ENCODE measurements at places on chromosomes 3 and 15. TPM values are rescaled to one million over a fixed set of nuclear protein-coding genes. Genes with fewer than 3 reads are reported as not detected.

- no peak for DNase-seq
Observed at GRCh38 chr3:72579581-72580245, 268.5 kb downstream of the SHQ1 start.

DNA sequence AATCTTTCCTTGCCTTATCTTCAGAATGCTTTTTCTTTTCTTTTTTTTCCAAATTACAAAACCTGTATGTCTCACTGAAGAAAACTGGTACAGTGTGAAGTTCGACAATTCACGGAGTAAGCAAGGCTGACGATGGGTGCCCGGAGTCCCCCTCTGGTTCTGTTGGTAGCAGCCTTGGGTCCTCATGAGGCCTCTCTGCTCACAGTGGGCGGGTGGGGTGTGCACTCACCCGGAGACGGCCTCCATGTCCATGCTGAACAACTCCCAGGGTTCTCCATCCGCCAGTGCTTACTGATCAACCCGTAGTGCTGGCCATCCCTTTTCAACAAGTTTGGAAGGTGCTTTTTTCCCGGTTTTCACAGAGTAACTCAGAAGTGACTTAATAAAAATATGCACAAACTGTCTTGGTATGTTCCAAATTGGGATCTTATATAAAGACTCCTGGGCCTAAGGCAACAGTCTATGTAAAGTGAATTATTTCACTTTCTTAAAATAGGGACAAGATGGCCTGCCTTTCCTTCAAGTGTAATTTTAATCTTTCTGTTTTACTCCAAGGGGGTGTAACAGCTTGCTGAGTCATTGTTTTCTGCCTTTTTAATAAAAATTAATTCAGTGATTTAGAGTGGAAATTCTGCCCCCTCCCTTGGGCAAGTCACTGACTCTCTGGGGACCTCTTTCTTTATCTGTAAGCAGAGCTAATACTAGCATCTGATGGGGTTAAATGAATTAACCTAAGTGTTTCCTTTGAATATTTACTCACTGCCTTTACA, 23.7 kb downstream of the LRRK1 start:
- no peak for DNase-seq

DNA sequence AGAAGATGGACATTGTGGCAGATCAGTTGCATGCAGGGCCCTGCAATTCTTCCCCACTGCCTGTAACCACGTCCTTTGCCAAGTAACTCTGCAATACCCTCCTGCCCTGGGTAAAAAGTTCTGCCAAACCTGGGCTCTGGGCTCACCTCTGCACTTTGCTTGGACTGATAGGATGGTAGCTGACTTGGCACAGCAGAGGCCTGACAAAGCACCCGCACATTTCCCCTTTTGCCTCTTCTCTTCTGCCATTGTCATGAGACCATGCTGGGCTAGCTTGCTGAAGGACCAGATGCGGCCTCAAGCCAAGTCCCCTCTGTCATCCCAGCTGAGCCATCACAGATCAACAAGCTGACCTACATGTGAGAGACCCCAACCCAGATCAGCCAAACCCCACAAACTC, 122.4 kb downstream of the SMAD6 start:
- DNase-seq, result no peak

GRCh38 chr3:50303013-50303815, at the start of gene HYAL1:
Gene HYAL1, minus strand, starts transcription at chr3:50303574. Its CDS starts 618 bp downstream, at chr3:50302956.
- no peak for DNase-seq

DNA sequence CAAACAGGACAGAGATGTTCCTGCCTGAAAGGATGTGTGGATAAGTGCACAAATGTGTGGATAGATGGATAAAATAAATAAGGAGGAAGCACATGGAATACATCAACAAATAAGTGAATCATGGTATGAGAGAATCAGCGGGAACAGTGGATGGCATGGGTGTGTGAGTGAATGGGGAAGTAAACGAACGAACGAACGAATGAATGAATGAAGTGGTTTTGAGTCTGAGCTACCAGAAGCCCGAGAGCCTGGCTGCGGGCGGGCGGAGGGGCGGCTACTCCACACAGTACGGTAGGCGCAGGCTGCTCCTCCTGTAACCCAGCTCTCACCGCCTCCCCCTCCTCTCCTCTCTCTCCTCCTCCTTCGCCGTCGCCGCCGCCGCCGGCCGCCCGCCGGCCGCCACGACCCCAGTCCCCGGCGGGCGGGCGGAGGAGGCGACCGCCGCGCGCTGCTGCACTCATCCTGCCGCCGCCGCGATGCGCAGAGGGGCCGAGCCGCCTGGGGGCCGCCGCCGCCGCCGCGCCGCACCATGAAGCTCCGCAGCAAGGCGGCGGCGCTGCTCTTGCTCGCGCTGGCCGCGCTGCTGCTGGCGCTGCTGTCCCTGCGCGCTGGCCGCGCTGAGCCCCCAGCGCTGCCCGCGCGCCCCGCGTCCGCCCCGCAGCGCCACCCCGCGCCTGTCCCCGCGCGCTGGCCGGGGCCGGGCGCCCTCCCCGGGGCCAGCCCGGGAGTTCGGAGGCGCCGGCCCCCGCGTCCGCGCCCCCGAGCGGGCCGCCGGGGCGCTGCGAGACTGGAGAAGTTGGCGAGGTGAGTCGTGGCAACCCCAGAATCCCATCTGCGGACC, at the start of gene GXYLT2:
Gene GXYLT2, plus strand, starts transcription at position 342 of the 841 bp plus-strand sequence. Its CDS starts 188 bp downstream, at position 530.
- no peak for DNase-seq

GRCh38 chr3:105904678-105905284, 36.0 kb upstream of the CBLB start:
- DNase-seq, result no peak

DNA sequence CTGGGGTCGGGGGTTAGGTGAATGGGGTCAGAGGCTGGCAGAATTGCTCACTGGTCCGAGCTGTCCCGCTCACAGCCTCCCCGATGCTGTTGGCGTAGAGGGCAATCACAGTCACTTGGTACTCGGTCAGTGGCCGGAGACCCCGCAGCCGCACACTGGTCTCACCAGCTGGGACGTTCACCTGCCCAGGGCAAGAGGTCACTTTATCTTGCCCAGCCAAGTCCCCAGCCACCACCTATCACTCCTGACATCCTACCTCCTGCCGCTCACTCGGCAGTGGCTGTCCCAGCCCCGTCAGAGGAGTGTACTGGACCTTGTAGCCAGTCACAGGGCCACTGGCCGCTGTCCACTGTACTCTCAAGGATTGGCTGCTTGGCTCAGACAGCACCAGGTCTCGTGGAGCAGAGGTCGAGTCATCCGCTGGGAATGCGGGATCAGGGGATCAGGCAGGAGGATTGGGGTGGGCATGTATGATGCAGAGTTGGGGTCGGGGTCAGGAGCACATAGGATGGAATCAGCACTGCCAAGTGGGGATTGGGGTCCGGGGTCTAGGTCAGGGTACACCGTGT, 2.5 kb downstream of the COL7A1 start:
- DNase-seq, result no peak

DNA sequence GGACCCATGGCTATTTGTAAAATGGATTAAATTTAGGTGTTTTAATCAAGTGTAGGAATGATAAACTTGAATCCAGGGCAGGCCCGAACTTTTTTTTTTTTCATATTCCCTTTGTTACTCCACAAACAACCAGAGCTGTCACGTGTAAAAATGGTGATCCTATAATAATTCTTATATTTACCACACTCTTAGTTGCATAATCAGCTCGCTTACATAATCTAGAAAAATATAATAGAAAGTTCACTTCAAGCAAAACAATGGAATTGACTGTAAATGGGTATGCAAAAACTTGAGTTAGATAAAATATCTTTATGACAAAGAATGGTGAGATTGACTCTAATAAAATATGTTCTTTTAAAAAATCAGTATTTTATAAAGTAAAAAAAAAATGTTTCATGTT, 2.1 kb upstream of the PAQR9 start:
- no peak for DNase-seq

DNA sequence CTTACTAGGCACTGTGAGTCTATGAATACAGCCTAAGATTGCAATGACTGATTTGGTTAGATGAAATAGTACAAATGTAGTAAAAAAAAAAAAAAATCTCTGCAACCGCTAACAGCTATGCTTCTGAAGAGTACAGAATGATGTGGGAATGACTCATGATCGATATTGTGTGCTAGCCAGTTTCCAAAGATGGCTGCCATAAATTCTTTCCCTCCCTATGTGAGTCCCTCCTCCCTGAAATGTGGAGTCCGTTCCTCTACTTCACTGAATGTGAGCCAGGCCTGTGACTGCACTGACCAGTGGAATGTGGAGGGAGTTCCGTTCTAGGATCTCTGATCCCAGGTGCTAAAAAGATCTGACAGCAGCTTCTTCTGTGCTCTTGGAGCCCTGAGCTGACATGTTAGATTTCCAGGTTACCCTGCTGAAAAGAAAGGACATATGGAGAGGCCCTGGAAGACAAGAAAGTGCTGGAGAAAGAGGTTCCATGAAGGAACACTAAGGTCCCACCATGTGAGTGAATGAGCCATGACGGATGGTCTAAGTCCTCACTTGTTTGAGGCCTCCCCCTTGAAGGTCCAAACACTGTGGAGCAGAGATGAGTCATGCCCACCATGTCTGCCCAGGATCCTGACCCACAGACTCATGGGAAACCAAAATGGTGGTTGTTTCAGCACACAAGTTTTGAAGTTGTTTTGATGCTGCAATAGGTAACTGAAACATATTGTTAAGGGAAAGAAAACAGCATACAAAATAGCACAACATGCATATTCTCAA, 46.3 kb downstream of the DGKG start:
- no peak for DNase-seq

DNA sequence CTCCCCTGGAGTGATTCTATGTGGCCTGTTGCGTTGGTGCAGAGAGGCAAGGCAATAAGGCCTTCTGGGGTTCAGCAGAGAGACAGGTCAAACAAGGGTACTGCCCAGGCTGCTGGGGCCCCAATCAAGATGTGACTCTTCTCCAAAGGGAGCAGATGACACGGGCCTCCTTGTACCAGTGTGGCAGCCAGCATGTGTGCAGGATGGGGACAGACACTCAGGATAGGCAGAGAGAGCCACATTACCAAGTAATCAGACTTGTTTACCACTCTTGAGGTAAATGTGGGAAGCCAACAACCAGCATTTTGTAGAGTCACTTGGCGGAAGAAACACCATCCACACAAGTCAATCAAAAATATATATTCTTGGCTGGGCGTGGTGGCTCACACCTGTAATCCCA, 95.3 kb upstream of the DLG1 start:
- DNase-seq, result no peak

- DNase-seq, result no peak
Observed at GRCh38 chr15:69395991-69396390, 18.2 kb upstream of the KIF23 start.

GRCh38 chr15:90934949-90935751, at the start of gene UNC45A:
Gene UNC45A, plus strand, starts transcription at chr15:90935285. Its CDS starts 40 bp downstream, at chr15:90935325.
- DNase-seq, result peak; percentile 68

- DNase-seq, result no peak
Observed at GRCh38 chr3:129291236-129291886, 12.7 kb downstream of the HMCES start.

- no peak for DNase-seq
Observed at GRCh38 chr3:10010421-10010877, 15.8 kb upstream of the FANCD2 start.

- DNase-seq, result no peak
Observed at GRCh38 chr15:68900027-68900426, 30.3 kb upstream of the SPESP1 start.

- no peak for DNase-seq
Observed at GRCh38 chr15:63403254-63403945, 21.8 kb upstream of the CA12 start.

DNA sequence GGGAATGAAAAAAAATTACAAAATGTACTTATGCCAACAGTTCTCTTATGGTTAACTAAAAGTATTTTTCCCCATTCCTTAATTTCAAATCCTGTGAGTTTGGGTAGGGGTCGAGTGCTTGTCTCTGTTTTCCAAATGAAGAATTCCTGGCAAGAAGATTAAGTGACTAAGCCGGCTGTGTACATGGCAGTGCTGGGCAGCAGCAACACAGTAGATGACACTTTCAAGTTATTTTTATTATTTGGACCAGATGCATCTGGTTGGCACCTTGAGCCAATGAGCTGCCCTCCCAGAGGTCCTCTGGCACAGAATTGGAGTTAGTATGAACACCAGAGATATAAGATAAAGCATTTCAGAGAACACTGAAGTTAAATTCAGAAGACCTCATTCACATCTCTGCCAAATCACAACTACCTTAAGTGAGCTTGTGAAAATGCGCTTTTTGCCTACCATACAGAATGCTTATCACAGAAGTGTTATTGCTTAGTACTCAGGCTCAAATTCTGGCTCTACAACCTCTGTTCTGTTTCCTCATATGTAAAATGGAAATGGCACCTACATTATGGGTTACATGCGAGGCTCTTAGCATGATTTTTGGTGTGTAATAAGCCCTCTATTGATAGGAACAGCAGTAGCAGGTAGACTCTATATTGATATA, 256.9 kb downstream of the UBE2E2 start:
- no peak for DNase-seq

- no peak for DNase-seq
Observed at GRCh38 chr3:184508938-184509337, 52.6 kb upstream of the EPHB3 start.

The DISP2 gene
- not detected for total RNA-seq

The EPHA3 gene
- 0.48 TPM for total RNA-seq

The NAA50 gene
- total RNA-seq, result 142 TPM

The BAHD1 gene
- 11.3 TPM for total RNA-seq

The AGBL1 gene
- not detected for total RNA-seq

The MCF2L2 gene
- 2.9 TPM for total RNA-seq

The PLCL2 gene
- total RNA-seq, result 0.95 TPM

The SNRPN gene
- total RNA-seq, result 52.6 TPM

The GHSR gene
- total RNA-seq, result not detected
